ENCODE measurements at places on chromosomes 2 and 18. TPM values are rescaled to one million over a fixed set of nuclear protein-coding genes. Genes with fewer than 3 reads are reported as not detected.

Gene TUBA4A
- polyA plus RNA-seq, result 44.3 TPM

DNA sequence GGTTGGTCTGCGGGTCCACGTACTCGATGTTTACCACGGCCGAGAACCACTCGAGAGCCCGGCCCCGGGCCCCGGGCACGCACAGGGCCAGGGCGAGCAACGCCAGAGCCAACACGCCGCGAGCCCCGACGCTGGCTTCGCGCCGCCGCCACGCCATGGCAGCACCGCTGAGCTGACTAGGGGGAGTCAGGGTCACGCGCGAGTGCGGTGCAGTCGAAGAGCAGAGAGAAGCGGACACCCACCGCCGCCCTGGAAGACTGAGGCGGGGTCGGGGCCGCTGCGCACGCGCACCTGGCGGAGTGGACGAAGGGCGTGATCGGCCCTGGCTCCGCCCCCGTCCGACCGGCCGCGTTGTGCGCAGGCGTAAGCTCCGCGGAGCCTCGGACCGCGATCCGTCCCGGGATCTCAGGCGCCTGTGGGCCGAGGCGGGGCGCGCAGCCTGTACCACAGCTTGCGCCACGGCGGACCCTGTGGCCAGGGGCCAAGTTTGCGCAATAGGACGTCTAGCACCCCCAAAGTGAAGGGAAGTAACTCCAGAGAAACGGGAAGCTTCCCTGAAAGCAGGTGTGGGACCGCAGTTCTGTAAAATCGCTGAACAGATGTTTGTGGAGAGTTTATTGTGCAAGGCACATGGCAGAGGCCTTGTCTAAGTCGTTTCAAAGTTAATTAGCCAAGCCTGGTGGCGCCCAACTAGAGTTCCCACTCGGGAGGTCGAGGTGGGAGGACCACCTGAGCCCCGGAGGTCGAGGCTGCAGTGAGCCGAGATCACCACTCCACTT is at the start of gene RNF149:
Gene RNF149, minus strand, starts transcription at position 270 of the 779 bp plus-strand sequence. Its CDS starts 113 bp downstream, at position 157.
- H3K27ac ChIP-seq, result no peak within 1 kb of the TSS
- DNase-seq, result peak; percentile 92
- H3K4me1 ChIP-seq, result peaks cover 13% of the 10 kb centered on the region
- peak within 1 kb of the TSS; percentile 92 for H3K4me3 ChIP-seq
- H3K27me3 ChIP-seq, result peaks cover 11% of the 10 kb centered on the region

GRCh38 chr18:10304853-10305252 is 149.6 kb upstream of the APCDD1 start:
- H3K4me1 ChIP-seq, result no peaks in the 10 kb centered on the region
- H3K4me3 ChIP-seq, result no peak overlapping the region
- no peaks in the 10 kb centered on the region for H3K36me3 ChIP-seq
- no peak overlapping the region for H3K27ac ChIP-seq

- DNase-seq, result no peak
- H3K4me1 ChIP-seq, result peaks cover 13% of the 10 kb centered on the region
- H3K27me3 ChIP-seq, result no peaks in the 10 kb centered on the region
These were observed 16.1 kb upstream of the OTX1 start for GRCh38 chr2:63034526-63034925.

DNA sequence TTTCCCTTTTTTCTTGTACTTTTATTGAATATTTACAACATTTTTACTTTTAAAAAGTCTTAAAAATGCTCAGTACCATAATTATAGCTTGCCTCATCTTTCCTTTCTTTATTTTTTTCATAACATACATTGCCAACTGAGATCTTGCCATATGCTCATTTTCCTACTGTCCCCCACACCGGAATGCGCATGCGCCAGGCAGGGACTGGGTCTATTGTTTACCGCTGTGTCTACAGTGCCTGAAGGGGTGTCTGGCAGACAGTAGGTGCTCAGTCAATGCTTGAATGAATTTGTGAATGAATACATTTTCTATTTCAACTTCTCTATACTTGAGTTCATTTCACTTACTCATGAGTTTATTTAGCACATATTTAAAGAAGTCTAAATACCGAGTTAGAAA is 158.0 kb downstream of the CYP26B1 start:
- no peaks in the 10 kb centered on the region for H3K36me3 ChIP-seq
- DNase-seq, result no peak
- no peak overlapping the region for H3K27ac ChIP-seq
- peaks cover 8% of the 10 kb centered on the region for H3K4me1 ChIP-seq
- no peak overlapping the region for H3K4me3 ChIP-seq

GRCh38 chr2:213545481-213545880 is 261.2 kb downstream of the SPAG16 start:
- no peak overlapping the region for H3K27ac ChIP-seq
- no peak for DNase-seq
- no peaks in the 10 kb centered on the region for H3K27me3 ChIP-seq
- H3K4me3 ChIP-seq, result no peak overlapping the region

DNA sequence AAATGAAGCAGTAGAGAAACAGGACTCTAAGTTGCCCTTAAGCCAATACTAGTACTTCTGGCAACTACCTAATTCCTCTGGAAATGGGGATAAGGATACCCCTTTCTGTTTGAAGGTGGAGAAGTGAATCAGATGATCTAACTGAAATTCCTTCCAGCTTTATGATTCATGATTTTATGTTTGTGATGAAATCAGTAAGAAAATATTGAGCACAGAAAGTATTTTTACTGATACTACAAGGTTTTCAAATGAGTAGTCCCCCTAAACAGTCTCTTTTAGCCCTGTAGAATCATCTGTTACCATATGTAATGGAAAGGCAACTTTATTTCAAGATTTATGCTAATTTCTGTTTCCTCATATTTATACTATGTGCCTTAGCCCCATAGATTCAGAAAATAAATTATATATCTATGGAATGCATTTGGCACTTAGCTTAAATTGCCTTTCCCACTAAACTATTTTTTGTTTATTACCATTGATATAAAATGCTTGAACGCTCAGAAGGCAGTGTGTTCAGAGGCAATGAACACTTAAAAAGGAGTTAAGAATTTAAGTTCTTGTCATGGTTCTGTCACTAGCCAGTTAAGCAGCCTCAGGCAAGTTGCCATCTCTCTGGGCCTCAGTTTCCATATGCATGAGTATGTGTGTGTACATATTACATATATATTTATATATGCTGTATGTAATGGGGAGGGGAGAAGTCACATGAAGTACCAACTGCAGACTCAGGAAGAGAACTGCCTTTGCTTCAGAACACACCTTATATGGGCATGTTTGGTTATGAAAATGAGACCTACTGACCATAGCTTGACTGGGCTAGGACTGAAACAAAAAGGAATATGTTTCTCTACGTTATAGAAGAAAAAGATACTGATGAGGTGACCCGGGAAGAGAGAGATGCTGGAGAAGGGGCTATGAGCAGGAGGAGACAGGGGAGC is 97.7 kb downstream of the CDC42EP3 start:
- no peak for DNase-seq
- no peak overlapping the region for H3K4me3 ChIP-seq
- no peak overlapping the region for H3K27ac ChIP-seq
- H3K36me3 ChIP-seq, result no peaks in the 10 kb centered on the region
- no peaks in the 10 kb centered on the region for H3K4me1 ChIP-seq

DNA sequence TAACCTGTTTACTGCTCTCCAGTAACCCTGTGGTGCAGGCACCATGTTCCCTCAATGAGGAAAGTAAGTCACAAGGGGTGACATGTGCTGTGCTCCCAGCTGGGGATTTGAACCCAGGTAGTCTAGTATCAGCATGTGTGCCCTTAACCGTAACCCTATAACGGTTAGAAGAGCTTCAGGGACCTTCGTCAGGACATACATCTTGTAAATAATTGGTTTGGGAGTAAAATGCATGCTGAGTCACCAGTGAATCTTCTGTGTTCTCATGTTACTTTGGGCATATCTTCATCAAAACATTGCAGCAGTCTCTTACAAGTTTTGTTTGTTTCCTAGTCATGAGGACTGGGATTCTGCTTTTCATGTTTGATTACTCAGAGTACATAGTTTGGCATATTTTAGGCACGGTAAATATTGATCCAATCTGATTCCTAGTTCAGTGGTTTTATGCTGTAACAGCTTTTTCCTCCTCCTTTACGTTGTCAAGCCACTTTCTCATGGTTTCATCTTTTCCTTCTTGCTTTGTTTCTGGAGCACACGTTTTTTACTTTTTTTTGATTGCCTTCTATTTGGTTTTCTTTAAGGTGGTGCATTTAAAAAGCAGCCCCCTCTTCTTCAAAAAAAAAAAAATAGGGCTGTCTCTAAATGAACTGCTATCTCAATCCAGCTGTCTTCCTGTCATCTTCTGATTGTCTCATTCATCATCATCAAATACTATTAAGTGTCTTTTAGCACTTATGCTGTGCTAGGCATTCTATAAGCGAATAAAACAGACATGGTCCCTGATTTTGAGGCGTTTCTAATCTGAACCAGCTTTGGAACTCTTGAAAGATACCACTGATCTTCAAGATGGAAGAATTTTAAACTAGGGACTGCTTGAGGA is 50.4 kb downstream of the CLIP4 start:
- peaks cover 21% of the 10 kb centered on the region for H3K4me1 ChIP-seq
- H3K27ac ChIP-seq, result no peak overlapping the region
- DNase-seq, result no peak
- no peak overlapping the region for H3K4me3 ChIP-seq

Data from GM23338 (cell line).